ENCODE measurements at places on chromosomes 12 and 14. TPM values are rescaled to one million over a fixed set of nuclear protein-coding genes. Genes with fewer than 3 reads are reported as not detected.
A peak's percentile ranks its signal among the peaks of the same experiment; 100 is the strongest.

FOXJ2 gene
- 23.7 TPM for total RNA-seq

- no peak for DNase-seq
Measured at GRCh38 chr12:74897425-74898211, 312.0 kb downstream of the KCNC2 start.

CLMN gene
- 63.5 TPM for total RNA-seq

TOMM20L gene
- not detected for total RNA-seq

DNA sequence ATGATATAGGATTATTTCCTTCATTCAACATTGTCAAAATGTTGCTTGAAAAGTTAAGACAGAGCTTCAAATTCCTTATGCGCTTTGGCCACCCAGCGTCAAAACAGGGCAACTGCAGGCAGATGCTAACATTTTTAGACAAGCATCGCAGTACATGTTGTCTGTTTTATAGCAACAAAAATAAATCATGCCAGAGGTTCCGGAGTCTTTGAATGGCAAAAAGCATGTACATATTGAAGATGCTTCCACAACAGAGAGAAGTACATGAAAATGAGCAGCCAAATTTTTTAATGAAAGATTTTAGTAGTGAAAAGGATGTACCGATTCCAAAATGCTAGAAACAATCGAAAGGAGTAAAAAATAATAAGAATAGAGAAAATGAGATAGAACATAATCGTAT, 49.8 kb upstream of the USP15 start:
- peak; percentile 33 for DNase-seq

CLEC9A gene
- total RNA-seq, result 1.2 TPM

HOXC9 gene
- total RNA-seq, result not detected

C3AR1 gene
- total RNA-seq, result 20.5 TPM

DNA sequence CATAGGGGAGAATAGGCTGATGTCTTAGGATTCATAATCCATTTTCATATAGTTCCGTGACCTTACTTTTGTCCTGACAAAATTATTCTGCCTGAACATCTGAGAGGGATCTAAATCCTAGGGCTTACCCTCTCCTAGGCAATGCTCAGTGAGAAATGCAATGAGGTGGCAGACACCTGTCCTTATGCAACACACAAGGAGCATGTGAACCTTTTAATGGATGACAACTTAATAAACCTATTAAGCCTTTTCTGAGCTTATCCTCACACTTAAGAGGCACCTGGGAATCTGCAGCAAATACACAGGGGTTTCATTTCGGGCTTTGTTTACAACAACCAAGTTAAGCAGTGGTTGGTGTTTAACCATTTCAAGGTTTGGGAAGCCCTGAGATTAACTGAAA, 24.6 kb downstream of the SINHCAF start:
- no peak for DNase-seq

GRCh38 chr12:58206876-58207275, 265.5 kb downstream of the ATP23 start:
- no peak for DNase-seq

SRSF9 gene
- total RNA-seq, result 134 TPM

DNA sequence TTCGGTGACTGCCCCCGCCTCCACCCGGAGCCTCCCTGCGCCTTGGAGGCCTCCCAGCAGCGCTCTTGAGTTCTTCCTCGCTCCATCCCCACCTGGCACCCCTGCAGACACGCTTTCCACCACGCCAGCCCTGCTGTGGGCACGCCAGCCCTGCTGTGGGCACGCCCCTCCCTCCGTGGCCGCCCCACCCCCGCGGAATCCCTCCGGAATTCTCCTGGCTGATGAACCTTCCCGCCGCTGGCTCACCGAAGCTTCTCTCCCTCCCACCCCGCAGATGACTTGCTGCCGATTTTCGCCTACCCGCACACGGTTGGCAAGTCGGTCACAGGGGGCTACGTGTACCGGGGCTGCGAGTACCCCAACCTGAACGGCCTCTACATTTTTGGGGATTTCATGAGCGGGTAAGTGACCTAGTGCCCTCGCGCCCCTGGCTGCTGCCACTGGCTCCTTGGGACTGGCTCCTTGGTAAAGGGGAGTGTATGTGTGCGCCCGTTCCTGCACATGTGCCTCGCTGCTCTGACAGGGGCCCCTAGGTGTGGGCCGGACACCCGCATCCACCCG, 15.2 kb downstream of the HHIPL1 start:
- no peak for DNase-seq

- DNase-seq, result no peak
Measured at GRCh38 chr12:12466157-12466556, 96.5 kb downstream of the DUSP16 start.

- DNase-seq, result no peak
Measured at GRCh38 chr12:11855983-11856374, 206.5 kb downstream of the ETV6 start.

- DNase-seq, result no peak
Measured at GRCh38 chr12:79296871-79297270, 393.9 kb downstream of the PAWR start.

Measured in mucosa of gallbladder (tissue), 1 donor.